ENCODE measurements at places on chromosomes 7 and 10. TPM values are rescaled to one million over a fixed set of nuclear protein-coding genes. Genes with fewer than 3 reads are reported as not detected.

The COL28A1 gene
- total RNA-seq: 22.8 TPM

The RBP3 gene
- not detected for total RNA-seq

The CDHR1 gene
- total RNA-seq: 0.36 TPM

The MKX gene
- 13.9 TPM for total RNA-seq

The GRM8 gene
- 0.27 TPM for total RNA-seq

The USP6NL gene
- 10.3 TPM for total RNA-seq

DNA sequence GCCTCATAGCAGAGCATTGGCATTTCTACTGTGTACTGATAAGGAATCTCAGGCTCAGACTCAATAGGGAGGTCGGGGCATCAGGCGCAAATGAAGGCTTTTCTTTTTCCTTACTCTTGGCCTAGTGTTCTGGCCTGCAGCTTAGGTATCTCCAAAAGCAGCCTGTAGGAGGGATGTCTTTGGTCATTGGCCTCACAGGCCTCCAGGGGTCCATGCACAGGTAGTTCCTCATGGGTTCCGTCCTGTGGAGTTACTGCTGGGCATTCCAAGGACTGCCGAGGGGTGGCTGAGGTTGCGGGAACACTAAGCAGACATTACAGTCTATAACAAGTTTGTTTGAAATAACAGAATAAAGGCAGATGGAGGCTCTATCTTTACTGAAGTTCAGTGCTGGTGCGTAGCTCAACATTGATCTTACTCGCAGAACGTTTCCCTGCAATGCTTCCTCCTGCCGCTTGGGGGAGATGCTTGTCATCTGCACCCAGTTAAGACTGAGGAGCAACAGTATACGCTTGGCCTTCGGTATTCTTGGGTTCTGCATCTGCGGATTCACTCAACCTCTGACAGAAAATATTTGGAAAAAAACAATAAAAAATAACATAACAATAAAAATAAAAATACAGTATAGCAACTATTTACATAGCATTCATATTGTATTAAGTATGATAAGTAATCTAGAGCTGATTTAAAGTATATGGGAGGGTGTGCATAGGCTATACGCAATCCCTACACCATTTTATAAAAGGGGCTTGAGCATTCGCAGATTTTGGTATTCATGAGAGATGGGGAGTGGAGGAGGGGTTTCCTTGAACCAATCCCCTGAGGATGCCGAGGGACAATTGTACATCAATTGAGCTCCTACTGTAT is 58.9 kb downstream of the SH2D4B start:
- no peaks in the 10 kb centered on the region for H3K36me3 ChIP-seq
- DNase-seq: peak; percentile 55
- H3K27ac ChIP-seq: no peak overlapping the region
- no peak overlapping the region for H3K4me3 ChIP-seq
- no peaks in the 10 kb centered on the region for H3K4me1 ChIP-seq
- H3K27me3 ChIP-seq: no peaks in the 10 kb centered on the region

DNA sequence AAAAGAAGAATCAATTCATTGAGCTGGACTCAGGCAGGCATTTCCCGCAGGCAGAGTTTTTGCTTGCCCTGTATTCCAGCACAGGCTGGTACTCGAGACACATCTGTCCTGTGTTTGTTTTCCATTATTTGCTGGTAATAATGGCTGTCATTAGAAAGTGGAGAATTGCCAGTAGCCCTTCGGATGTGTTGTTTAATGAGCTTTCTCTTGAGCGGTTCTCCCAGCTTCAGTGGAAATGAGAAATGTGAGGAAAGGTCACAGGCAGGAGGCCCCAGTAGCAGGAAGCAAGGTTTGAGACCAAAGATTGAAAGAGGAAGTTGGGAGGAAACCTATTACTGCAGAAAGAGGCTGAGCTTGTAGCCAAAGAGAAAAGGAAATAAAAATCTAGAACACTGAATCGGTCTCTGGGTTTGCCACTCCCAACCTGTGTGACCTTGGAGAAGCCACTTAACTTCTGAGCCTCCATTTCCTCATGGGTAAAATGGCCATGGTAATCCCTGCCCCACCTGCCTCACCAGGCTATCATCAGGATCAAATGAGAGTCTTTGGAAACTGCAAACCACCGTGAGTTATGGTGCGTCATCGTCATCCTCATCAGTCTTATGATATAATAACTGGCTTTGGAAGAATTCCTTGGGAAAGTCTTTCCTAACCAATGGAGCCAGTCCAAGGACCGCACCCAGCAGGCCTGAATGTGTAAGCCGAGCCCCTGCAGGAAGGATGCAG is 67.7 kb downstream of the TACR2 start:
- no peak overlapping the region for H3K4me3 ChIP-seq
- peaks cover 9% of the 10 kb centered on the region for H3K36me3 ChIP-seq
- DNase-seq: peak; percentile 83
- H3K27ac ChIP-seq: peak overlapping the region; percentile 73
